ENCODE measurements at places on chromosomes 3 and 15.

- no peak for DNase-seq
Observed at GRCh38 chr3:53534676-53535400, 40.4 kb downstream of the CACNA1D start.

DNA sequence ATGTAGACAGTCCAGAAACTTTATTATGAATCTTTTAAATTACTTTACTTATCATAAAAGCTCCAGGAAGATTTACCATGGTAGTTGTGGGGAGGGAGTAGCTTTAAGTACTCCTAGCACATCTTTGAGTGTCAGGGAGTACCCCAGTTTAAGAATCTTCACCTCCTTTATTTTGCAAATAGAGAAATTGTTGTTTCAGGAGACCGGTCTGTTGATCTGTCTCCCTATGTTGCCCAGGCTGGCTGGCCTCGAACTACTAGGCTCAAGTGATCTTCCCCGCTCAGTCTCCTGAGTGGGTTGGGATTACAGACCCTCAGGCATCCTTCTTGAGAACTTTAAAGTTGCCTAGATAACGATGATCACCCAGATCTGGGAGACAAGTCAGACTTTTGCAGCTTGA, 11.1 kb downstream of the FXR1 start:
- DNase-seq, result no peak

DNA sequence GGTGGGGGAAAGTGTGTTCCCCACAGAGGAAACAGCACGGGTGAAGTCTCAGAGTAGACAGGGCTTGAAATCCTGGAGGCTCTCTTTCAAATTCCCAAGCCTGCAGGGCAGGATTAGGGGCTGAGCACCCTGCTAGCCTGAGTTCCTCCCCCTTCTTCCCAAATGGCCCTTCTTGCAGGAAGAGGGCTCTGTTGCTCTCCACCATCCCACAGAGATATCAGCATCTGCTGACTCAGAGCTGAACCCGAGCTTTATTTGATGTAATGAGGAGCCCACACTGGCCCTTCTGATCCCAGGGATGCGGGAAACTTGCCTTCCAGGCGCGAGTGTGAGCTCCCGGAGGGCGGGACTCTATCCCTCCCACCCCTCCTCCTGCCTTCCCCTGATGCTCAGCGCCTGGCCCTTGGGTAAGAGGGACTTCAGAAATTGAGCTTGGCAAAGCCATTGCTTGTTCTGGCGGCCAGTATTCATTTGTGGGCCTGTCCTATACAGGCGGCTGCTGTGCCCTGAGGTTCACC, 1.4 kb upstream of the STRA6 start:
- DNase-seq, result no peak

- no peak for DNase-seq
Observed at GRCh38 chr15:70081612-70082011, 16.1 kb downstream of the TLE3 start.

GRCh38 chr3:49700453-49701128, 11.2 kb downstream of the RNF123 start:
- DNase-seq, result no peak

- no peak for DNase-seq
Observed at GRCh38 chr15:91142106-91142744, 42.2 kb downstream of the SV2B start.

DNA sequence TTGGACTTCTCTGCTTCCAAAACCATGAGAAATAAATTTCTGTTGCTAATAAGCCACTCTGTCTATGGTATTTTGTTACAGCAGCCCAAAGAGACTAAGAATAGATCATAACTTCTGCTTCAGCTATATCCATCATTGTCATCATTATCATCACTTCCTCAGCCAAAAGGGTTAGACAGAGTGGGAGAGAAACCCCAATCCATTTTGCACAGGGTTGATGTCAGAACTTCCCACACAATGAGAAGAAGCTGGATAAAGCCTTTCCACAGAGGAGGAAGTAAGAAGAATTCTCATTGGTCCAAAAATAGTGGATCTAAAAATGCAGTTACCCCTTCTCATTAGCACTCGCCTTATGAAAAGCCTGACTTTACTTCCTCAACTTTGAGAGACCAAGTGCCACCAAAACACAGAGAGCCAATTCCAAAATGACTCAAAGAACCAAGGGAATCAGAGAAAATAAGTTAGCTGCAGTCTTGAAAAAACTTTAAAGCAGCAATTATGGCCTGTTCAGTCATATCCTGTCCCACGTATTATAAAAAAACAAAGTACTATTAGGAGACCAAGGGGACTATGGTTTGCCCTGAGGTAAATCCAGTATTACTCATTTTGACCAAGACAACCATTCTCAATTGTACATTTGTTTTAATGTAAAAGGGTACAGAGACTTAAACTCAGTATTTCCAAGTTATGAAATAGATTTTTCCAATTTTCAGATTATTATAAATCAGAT, 80.2 kb downstream of the WNT5A start:
- DNase-seq, result no peak

DNA sequence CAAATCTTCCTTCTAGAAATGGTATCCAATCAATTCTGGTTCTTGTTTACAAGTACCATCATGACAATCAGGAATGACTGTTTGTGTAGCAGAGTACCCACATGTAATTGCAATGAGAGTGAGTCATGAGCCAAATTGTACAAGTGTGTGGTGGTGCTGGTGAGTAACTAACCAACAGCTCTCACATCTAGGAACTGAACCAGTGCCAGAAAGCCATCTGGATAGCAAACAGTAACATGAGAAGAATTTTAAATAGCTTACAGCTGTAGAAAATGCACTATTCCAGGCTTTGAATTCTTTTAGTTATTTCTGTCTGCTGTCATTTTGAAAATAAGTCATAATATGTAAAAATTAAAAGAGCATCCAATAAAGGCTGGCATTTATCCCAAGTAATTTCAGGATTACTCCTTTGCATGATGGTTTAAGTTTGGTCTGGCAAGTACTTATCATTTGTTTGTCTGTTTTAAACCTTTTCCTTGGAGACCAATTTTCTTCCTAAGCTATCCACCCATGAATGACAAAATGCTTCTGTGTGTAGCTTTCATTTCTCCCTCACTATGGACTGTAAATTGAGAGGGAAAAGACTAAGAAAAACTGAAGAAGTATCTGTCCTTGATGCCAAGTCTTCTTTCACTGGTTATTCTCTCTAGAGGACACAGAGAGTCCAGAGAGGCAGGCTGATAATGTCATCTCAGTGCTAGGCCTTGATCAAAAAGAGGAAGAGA, 60.0 kb downstream of the PIK3CB start:
- DNase-seq, result no peak

DNA sequence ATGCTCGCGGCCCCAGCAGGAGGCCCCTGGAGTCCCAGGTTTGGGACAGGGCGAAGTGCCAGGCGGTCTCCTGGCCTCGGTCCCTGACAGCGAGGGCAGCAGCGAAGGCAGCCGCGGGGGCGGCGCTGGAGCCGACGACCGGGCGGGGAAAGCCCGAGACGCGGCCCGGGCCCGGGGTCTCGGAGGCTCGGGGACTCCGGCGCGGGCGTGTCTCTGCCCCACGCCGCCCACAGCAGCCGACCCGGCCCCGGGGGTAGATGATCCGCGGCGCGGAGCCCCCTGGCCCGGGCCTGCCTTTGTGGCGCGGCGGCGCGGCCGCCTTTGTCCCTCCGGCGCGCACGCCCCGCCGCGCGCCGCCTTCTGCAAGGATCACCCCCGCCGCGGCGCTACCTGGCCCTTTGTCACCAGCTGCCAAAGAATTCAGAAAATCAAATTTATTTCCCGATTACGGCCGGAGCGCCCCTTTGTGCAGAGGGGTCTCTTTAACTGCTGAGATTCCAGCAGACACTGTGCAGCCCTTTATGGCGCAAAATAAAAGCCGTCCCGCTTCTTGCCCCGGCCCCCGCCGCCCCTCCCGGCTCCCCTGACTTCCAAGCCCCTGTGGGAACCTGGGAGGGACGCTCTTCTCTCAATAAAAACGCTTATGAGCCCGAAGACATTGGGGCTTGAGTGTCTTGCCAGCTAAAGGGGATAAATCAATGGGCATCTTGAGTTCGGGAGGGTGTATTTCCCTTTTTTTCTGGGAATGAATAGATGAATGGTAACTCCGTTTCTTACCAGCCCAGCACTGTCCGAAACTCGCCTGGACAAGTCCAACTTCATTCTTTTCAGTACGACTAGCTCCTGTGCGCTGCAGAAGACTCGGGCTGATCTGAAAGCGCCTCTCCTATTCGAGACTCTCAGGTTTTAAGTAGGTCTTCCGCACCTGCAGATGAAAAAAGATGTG, 68.4 kb downstream of the HES1 start:
- DNase-seq, result no peak

DNA sequence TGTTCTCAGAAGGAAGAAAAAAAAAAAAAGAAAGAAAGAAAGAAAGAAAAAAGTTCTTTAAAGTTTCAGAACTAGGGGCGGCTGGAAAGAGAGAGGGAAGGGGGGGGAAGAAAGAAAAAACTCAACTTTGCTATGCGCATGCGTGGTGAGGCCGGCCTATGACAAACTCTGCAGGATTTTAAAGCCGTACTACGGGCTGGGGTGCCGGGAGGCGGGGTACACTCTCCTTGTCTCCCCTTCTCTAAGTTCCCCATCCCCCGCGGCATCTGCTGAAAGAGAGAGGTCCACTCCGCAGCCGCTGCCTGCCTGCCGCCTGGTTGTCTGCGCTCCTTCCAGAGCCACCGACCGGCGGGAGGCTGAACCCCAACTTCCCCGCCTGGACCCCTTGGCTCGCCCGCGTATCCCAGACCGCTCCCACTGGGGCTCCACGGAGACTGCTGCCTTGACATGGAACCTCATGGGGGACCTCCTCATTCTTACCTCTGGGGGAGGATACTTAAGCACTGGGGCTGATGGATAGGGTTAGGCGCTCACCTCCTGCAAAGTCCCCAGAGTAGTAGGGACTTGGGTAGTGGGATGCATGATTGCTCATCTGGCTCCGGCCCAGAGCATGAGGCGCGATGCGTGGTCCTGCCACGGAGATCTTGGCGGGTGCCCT, 1.4 kb upstream of the WNT5A start:
- peak; percentile 78 for DNase-seq

DNA sequence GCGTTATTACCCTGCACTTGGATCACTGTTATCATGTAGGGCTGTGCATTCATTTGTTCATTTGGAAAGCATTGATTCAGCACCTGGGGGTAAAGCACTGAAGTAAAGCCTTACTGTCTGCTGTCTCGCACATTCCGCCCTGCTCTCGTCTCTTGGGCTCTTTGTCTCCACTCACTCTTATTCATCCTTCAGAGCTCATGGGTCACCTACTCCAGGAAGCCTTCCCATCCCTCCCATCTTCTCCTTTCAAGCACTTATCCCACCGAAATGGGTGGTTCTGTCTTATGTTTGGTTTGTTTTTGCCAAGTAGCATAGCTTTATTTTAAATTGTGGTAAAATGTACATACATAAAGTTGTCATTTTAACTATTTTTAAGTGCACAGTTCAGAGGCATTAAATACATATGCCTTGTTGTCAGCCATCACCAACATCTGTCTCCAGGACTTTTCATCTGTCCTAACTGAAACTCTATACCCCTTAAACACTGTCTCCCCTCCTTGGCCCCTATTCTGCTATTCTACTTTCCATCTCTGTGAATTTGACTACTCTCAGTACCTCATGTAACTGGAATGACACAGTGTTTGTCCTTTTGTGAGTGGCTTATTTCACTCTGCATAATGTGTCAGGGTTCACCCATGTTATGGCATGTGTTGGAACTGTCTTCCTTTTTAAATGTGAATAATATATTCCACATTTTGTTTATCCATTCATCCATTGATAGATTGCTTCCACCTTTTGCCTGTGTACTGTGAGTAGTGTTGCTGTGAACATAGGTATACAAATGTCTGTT, 9.3 kb downstream of the DIS3L start:
- DNase-seq, result no peak

- DNase-seq, result no peak
Observed at GRCh38 chr3:194231929-194232832, 96.2 kb downstream of the HES1 start.

GRCh38 chr3:72949016-72949415, 47.6 kb upstream of the PPP4R2 start:
- DNase-seq, result no peak

GRCh38 chr3:170749765-170750477, 120.1 kb downstream of the RPL22L1 start:
- DNase-seq, result no peak

DNA sequence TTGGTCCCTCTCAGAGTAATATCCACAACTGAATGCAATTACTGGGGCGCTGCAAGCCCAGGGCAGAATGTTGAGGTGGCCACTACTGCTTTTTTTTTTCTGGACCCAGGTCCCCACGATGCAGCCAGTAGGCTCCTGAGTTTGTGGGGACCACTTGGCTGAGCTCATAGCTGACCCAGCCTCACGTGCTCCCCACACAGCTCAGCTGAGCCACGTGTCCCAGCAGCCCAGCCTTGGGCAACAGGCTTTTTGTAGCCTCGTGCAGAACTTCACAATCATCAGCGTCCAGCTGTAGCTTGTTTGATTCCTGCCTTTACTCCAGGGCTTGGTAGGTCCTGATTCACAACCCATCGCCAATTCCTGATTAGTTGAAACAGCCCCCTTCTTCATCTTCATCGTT, 117.3 kb downstream of the ETFA start:
- no peak for DNase-seq

- DNase-seq, result no peak
Observed at GRCh38 chr3:65402597-65402996, 636.1 kb downstream of the MAGI1 start.

DNA sequence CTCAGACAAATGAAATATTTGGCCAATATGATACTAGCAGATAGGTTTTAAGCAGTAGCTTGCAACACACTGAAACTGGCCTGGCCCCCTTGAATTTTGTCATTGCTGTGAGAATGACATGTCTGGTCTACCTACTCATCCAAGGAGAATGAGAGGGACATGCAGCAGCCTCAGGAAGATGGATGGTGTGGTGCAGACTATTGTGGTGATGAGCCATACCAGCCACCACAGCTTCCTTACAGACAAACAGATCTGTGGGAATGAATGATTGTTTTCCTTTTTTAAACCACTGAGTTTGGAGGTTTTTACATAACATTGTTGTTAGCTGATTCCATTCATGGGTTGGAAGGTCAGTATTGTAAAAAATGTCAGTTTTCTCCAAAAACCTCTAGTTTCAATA, 133.7 kb upstream of the POU1F1 start:
- DNase-seq, result no peak

GRCh38 chr3:13012221-13012691, 61.0 kb downstream of the IQSEC1 start:
- peak; percentile 93 for DNase-seq

DNA sequence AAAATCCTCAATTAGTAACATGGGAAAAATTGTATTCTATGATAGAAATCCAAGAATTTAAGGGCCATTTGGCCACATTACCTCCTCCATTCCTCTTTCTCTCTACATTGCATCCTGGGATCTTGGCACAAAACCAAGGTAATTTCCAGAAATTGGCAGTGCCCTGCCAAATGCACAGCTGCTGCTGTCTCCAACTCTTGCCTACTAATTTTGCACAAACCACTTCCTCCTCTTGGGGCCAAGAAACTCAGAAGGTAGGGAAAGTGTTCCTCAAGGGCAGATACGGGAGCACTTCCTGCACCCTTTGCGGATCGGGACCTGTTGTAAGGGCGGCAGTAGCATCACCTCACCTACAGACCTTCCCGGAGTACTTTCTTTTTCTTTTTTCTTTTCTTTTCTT, 57.8 kb downstream of the MAP3K13 start:
- DNase-seq, result peak; percentile 74
